ENCODE measurements at places on chromosomes 12 and 14.

GRCh38 chr14:90871605-90872233 is 55.5 kb upstream of the TTC7B start:
- no peak for DNase-seq

DNA sequence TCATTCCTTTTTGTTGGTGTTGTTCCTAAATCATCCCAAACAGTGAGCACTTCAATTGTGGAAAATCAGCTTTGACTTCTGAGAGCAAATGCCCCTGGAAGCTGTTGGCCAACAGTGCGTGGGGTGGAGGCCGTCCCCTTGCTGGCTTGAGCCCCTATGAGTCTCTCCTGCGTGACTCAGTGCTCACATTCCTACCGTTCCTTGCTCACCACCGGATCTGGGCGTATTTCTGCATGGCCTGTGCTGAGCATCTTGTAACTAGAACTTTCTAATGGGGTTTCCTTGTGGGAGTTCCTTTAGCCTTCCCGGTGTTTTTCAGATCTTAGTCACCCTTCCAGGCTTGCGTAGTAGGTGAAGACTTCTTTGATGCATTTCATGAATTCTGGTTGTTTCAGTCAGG is 14.7 kb downstream of the SERPINA1 start:
- no peak for DNase-seq

GRCh38 chr12:18457362-18457761 is 196.0 kb downstream of the PIK3C2G start:
- DNase-seq = no peak

- no peak for DNase-seq
Measured at GRCh38 chr12:22796941-22797630, 172.1 kb downstream of the ETNK1 start.

- DNase-seq = no peak
Measured at GRCh38 chr14:77105145-77105939, 7.3 kb downstream of the CIPC start.

GRCh38 chr14:49924852-49925251 is 32.0 kb downstream of the ARF6 start:
- no peak for DNase-seq

DNA sequence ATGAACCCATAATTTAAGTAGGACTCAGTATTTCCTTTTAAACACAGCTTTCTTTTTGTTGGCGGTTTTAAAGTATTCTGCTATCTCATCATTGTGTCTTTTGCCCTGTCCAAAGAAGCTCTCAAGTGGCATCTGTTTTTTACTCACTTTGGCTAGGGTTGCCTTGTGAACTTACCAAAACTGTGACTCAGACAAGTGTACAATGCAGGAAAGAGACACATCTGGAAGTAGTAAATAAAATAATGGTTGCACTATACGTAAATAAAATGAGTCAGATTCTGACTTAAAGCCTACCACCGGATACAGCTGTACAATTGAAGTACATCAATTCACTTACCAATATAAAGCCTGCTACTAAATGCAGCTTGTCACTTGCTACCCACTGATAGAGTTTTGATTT is 619.2 kb upstream of the LRFN5 start:
- DNase-seq = no peak

DNA sequence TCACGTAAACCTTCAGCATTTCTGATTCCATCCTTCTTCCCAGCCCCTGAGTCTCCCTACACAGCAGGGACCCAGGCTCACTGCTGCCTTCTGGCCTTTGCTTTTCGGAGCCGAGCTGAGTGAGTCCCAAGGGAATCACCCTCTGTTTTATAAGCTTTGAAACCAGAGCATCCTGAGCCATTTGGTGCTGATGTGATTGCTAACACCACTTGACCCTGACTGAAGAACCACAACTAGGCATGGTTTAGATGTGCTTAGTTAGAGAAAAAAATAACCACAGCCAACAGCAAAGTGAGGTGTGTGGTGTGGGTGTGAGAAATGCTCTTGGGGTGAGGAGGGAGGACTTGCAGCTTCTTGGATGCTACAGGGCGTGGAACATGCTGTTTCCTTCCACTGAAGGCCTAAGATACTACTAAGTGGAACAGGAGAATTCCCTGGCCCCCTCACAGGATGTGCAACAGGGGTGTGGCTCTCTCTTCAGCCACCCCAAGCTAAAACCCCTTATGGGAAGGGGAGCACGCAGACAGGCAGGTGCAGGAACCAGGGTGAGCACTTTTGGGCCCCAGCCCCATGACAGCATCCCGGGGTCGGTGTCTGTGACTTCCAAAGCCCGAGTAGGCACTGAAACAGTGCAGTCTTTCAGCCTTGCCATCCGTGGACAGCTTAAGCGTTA is at the start of gene TC2N:
Gene TC2N (minus strand): TSS at position 221 of the 673 bp plus-strand sequence. CDS start 53,767 bp downstream, outside the sequence.
- peak; percentile 46 for DNase-seq

GRCh38 chr12:43289426-43289801 is 262.6 kb downstream of the ADAMTS20 start:
- DNase-seq = no peak

DNA sequence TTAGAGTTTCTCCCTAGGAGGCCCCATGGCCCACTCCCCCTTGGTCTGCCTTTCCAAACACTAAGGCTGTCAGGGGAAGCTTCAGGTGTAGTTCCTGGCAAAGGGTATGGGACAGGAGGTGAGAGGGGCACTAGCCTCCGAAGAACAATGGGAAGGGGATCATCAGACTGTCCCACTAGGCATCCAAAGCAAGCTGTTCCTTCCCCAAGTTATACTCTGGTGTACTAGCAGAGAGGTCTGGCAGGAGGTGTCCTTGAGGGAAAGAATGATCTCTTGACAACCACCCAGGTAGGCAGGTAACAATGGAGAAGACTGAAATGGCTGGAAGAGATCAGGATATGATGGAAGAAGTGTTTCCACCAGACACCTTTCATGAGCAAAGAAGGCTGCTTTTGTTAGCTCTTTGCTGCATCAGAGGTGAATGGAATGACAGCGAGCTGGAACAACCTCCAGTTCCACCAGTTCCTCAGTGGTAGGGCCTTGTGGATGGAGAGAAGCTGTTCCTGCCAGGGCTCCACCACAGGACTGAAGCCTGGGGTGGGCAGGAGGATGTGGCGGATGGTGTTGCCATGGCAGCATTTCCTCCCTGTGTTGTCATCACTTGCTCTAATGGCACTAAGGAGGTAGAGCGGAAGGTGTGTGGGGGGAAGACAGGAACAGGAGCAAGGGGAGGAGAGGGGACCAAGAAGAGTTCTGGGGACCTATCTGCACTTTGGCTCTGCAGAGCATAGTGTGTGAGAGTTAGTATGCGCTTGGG is 2.3 kb upstream of the AGAP2 start:
- DNase-seq = peak; percentile 88

- no peak for DNase-seq
Measured at GRCh38 chr14:90454041-90455000, 57.5 kb downstream of the CALM1 start.

DNA sequence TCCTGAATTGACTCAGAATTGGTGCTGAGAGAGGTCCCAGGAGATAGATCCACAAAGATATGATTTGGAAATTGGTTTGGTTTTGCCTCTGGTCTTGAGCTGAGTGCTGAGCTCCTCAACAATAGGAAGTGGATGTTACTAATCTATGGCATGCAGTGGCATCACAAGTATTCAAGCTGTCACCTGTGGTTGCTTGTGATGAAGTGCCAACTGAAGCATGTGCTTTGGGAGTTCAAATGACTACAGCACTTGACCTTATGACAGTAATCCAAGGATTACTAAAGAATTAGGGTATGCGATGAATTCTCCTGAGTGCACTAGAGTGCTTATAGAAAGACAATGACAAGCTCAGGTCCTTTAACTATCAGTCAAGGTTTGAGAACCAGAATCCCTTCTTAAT is 406.2 kb downstream of the NOVA1 start:
- DNase-seq = no peak

DNA sequence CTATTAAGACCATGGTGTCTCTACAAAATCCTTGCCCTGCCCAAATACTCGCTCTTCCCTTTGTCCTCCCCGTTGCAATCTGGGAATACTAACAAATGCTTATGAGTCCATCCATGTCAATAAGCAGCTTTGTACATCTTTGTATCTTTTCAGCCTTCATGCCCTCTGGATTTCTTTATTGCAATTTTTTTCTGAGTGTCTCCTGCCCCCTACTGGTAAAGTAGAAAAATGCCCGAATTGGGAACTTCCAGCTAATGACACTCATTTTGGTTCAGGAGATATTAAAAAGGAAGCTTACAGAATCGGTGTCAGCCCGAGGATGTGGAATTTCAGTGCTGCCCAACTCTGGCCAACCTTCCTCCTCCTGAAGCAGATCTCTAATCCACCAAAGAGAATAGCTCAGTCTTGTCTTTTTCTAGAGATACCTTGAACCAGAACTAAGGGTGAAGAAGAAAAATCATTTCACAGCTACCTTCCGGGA is 46.0 kb downstream of the SH2B3 start:
- DNase-seq = no peak

DNA sequence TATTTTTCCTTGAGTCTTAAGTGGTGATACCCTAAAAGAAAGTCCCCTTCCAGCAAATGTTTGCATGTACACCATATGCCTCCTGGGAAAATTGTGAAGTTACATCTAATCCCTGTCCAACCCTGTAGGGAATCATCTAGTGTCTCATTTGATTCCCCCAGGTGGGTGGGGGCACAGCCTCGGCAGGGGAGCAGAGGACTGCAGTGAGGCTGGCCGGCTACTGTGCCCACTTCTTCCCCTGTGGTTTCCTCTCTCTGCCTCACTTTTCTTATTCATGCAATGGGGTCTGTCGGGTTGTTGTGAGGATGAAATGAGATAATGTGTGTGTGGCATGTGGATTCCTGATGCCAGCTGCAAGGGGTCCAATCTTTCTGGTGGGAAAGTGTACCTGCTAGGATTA is 6.0 kb downstream of the PAPLN start:
- no peak for DNase-seq

- no peak for DNase-seq
Measured at GRCh38 chr12:32868885-32869284, 27.7 kb downstream of the PKP2 start.

GRCh38 chr14:35385042-35385839 is 19.3 kb downstream of the NFKBIA start:
- DNase-seq = no peak

- no peak for DNase-seq
Measured at GRCh38 chr12:62862259-62862881, 72.6 kb downstream of the PPM1H start.

DNA sequence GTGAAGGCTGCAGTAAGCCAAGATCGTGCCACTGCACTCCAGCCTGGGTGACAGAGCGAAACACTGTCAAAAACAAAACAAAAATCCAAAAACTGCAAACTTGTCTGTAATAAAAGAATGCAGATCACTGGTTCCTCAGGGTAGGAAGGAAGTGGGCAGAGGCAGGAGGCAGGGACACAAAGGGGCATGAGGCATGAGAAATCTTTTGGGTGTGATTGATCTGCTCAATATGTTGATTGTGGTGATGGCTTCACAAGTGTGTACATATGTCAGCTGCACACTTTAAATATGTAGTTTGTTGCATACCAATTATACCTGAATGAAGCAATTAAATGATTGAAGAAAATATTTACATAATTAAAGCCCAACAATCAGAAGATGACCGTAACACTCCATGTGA is 117.6 kb downstream of the CMAS start:
- no peak for DNase-seq

- no peak for DNase-seq
Measured at GRCh38 chr14:40197344-40197743, 765.1 kb upstream of the FBXO33 start.

DNA sequence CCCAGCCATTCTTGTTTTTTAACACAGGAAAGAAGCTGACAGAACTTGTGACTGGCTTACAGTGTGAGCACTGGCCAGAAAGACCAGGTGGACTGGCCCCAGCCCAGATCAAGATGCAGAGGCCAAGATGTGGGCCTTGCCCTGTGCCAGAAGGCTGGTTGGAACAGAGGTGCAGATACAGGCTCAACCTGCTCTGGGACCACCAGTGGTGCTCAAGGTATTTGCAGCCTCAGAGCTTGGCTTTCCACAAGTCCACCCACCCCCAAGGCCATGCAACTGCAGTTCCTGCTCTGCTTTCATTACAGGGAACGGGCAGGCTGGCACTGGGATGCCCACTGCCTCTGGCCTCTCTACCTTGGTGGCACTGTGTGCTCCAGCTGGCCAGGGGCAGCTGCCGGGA is 23.3 kb downstream of the ZFC3H1 start:
- no peak for DNase-seq

GRCh38 chr12:56688846-56689109 is 694 bp upstream of the PTGES3 start:
- no peak for DNase-seq

- no peak for DNase-seq
Measured at GRCh38 chr12:111035578-111036301, 115.4 kb upstream of the MYL2 start.

DNA sequence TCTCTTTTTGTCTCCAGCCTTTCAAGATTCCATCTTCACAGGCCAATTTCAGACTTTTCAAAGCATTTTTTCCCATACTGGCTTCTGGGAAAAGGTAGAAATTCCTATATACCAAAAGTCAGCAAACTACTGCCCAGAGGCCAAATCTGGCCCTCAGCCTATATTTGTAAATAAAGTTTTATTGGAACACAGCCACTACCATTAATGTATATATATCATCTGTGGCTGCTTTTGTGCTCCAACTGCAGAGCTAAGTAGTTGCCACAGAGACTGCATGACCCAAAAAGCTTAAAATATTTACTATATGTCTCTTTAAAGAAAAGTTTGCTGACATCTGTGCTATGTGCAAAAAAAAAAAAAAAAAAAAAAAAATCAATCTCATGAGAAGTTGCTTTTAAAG is 76.3 kb downstream of the KSR2 start:
- no peak for DNase-seq

- DNase-seq = no peak
Measured at GRCh38 chr12:69655616-69656340, 43.3 kb downstream of the BEST3 start.

DNA sequence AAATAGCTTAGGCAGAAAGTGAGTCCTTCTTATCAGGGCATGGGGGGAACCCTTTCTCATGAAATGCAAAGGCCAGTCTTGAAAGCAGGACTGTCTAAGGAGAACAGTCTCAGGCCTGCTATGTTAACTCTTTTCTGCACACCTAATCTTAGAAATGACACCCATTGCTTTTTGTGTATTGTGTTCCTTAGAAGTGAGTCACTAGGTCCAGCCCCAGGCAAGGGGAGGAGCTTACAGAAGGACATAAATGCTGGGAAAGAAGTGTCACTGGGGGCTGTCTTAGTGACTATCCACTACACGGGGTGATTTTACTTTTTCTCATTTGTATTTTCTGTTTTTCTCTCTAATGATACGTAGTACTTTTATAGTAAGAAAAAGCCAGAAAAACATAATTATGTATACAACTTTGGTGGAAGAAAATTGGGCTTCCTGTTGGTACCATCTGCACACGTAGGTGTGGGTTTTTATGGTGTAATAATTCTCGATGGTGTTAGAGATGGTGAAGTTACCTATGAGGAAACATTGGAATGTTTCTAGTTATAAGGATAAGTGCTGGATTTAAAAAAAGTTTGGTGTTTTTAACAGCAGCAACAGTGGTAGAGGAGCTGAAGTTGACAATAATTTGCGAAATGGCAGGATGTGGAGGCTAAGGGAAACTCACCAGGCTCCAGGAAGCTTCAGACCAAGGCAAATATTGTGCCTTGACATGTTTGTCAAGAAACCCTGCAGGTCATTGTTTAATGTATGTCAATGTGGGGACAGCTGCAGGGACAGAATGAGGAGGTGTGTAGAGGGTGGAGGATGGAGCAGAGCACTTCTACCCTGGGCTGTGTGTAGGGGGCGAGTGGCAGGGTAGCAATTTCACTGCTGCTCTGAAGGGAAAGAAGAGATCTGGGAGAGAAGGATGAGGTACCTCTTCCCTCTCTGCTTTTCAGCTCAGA is 214.9 kb downstream of the KTN1 start:
- no peak for DNase-seq

- DNase-seq = no peak
Measured at GRCh38 chr14:104341532-104342434, 203.4 kb downstream of the KIF26A start.

- DNase-seq = no peak
Measured at GRCh38 chr12:67348683-67349082, 79.5 kb downstream of the CAND1 start.

GRCh38 chr12:76035045-76035444 is 3.5 kb upstream of the PHLDA1 start:
- no peak for DNase-seq

Measured in CD4-positive, alpha-beta T cell treated with Interferon alpha-2 for 1 hour (primary cell).